Fibroblast of the conjunctiva (primary cell): ENCODE measurements at places on chromosomes 4 and X.

DNA sequence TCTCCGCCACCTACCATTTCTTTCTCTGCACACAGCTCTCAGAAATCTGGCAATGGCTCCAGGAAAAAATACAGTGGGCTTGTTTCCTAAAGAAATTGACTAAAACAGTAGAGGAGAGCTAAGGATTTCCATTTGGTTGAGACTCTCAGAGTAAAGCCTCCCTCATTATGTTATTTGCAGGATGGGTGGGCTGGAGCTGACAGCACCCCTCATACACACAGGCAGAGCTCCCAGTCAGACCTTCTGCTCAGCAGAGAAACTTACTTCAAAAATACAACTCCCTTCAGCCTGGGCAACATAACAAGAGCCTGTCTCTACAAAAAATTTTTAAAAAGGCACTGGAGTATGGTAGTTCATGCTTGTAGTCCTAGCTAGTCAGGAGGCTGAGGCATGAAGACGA is 44.9 kb downstream of the ENPEP start:
- no peak for DNase-seq

DNA sequence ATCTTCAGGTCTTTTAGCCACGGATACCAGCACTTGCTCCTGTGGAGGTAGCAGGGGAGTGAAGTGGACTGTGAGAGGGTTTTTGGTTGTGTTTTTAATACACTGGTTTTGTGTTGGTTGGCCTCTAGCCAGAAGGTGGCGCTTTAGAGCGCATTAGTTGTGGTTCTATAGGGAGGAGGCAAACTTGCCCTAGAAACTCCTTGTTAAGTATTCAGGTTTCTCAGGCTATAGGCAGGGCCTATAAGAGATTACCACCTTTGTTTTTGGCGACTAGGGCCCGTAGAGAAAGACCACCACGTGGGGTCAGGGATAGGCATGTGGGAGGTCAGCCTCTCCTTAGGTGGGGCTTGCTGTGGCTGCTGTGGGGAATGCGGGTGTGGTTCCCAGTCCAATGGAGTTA is 221.6 kb upstream of the SPANXN4 start:
- DNase-seq, result no peak

DNA sequence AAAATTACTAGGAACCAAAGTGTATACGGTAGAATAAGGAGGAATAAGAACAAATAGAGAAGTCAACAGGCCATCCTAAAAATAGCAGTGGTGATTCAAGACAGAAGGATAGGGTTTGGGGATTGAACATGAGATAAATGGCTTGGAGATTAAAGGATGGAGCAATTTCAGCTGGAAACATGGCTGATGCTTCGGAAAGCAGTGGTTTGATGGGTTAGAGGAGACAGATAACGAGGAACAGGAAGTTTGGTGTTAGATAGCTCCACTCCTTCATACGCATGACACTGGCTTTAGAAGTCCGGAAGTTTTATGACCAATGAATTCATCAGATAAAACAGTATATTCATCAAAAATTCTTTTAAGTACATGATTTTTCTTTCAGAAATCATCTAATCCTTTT is 70.8 kb upstream of the GALNTL6 start:
- DNase-seq, result no peak

DNA sequence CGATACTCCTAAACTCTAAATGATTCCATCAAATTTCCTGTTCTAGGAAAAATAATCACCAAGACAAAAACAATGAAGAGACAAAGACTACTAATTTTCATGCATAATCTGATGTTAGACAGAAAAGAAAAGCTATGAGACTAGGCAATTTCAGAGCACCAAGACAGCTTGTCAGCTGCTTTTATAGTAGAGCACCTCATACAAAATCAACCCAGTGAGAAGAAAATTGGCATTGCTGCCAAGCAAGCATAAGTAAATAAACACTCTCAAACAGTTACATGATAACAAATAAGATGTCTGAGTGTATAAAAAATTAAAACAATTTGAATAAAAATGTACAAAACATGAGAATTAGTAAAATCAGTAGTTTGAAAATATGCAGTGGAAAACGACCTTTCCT is 1544.6 kb downstream of the C4orf33 start:
- DNase-seq, result no peak

GRCh38 chrX:77668391-77669237 is 117.4 kb downstream of the ATRX start:
- peak; percentile 0 for DNase-seq

DNA sequence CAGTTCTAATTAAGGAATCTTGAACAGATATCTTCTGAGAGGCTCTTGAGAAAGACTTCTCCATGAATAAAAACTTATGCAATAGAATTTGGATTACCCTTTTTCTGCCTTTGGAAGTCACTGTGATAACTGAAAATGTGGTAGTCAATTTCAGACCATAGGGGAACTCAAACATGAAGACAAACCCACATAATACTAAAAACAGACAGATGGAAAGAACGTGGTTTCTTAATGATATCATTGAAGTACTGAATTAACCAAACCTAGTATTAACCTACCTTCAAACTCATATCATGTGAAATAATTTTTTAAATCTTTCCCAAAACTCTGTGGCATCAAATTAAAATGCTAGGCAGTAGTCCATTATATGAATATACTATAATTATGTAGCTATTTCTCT is 153.5 kb downstream of the CAMK2D start:
- DNase-seq, result no peak

DNA sequence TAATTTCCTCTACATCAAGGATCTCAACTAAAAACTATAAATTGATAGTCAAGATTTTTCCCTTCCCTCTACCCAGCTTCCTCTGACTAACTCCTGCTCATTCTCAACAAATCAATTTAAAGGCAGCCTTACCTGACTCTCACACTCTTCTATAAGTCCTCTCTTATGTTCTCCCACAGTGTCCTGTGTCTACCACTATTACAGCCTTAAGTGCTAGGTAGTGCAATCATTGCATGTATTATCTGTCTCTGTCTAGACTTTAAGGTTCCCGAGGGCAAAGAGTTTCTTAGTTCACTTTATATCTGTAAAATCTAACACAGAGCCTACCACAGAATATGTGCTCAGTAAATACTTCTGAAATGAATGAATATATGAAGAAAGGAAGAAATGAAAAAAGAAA is 123.7 kb downstream of the BTC start:
- DNase-seq, result no peak

GRCh38 chrX:23246001-23246400 is 88.6 kb upstream of the PTCHD1 start:
- no peak for DNase-seq

- no peak for DNase-seq
Observed at GRCh38 chr4:100690812-100691211, 173.0 kb upstream of the EMCN start.

DNA sequence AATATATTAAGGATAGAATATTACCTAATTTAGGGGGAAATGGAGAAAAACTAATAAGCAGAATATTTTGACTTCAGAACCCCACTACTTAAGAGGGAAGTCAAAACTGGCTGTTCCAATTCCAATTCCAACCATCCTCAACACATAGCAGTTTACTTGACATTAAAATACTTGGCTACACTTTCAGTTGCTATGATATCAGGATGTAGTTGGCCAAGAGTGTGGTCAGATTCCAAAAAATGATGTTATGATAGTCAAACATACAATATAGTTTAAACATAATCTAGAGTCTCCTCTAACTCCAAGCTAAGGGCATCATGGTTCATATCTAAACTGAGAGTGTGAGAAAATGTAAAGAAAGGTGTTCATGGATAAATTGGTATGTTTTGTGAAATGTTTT is 16.5 kb upstream of the SMIM14 start:
- DNase-seq, result no peak

DNA sequence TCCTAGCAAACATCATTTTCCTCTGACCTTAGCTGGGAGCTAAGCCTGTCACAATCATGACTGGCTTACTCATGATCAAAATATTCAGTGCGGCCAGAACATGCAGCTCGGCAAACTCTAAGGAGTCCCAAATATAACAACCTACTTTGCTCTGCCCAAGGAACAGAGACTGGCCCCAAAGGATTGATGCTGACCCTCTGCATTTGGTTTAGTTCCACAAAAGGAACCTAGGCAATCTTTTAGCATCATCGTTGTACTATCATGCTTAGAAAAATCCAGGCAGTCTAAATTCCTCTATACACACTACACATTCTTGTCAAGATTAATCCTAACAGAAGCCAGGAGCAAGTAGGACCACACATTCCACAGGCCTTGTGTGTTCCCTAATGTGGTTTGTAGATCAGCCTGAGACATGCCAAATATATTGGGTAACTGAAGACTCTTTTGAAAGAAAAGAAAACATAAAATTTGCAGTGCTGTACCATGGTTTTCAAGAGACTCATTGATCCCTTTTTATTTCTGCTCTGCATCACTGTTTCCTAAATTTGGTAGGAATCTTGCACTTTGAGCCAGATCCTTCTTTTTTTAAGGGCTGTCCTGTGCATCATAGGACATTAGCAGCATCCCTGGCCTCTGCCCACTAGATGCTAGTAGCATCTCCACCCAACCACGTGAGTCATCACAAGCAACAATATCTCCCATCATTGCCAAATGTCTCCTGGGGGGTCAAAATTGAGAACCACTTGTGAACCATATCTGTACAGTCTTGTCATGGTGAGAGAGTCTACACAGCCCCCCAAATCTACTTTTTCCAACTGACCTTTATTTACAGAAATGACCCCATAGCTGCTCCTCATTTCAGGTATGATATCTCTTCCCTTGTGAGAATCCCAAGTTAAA is 17.6 kb upstream of the CC2D2A start:
- peak; percentile 91 for DNase-seq

- no peak for DNase-seq
Observed at GRCh38 chrX:20089845-20090244, 26.9 kb downstream of the MAP7D2 start.

DNA sequence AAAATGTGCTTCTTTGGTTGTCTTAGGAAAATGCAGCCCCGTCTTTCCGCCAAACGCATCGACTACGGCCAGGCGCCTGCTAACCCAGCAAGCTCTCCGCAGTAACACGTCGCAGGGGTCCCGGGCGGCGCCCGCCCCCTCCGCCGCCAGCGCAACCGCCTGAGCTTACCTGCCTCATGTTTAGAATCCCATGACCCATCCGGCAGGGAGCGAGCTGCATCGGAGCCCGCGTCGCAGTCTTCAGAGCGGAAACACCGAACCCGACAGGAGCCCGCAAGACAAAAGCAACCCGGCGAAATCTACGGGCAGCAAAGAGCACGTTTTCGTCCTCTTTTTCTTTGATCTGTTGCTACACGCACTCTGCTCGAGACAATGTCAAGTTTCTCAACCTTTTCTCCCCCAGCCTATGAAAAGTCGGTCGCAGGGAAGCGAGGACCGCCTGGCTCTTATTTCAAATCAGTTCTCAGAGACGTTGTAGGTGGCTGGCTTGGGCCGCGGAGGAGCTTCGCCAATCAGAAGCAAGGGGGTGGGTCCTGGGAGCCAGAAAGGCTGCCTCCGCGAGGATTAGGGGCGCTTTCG is at the start of gene MID1:
Gene MID1 (minus strand): TSS at position 465 of the 579 bp plus-strand sequence. CDS start 53,038 bp downstream, outside the sequence.
- DNase-seq, result peak; percentile 67

DNA sequence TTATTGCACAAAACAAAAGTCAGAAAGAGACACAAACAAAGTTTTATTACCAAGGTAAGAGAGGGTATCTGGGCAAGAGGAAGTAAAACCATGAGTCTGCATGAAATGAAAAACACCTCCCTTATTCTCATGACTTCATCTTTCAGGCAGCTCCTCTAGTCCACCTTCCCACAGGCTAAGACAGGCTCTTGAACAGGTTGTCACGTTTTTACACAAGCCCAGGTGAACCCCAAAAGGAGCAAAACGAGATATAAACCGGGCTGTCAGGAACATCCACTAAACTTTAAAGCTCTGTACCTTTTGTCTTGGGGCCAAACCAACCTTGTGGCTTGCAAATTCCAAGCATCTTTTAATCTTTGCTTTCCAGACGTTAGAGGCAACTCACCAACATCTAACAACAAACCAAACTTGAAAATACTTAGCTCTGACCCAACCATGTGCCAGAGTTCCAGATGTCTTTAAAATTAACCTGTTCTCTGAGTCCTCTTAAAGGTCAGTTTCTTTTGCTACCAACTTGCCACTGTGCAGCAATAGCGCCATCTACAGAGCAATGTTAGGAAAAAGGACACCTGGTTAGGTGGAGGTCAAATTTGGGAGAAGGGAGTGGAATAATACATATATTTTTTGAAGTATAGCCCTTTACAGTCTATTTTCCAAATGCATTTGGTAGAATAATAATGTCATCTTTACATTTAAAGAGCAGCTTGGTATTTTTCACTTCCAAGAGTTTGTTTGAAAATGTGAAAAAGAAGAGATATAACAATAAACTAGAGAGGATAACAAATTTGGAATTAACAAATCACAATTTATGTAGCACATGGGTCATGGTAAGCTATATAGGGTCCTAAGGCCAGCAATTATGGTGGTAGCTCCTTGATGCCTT is 73.1 kb downstream of the QRFPR start:
- peak; percentile 46 for DNase-seq

DNA sequence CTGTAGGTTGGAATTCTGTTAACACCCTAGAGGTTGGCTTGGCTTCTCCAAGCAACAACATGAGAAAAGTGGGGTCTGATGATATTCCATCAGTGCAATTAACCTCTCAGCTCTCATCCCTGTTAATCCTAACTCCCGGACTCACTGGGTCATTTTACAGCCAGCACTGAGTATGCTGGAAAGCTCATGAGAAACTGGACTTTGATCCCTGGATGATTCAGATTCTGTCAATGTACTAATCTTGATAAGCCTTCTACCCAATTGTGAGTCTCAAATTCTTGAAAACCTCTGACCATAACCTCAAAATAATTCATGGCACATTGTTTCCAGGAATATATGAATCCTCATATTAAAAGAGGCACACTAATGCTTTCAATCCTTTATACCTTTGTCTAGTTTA is 244.3 kb upstream of the DCAF8L1 start:
- DNase-seq, result no peak

GRCh38 chrX:66005830-66006449 is 33.9 kb downstream of the VSIG4 start:
- DNase-seq, result no peak

GRCh38 chrX:48890296-48890925 is 7.2 kb downstream of the TIMM17B start:
- no peak for DNase-seq

GRCh38 chr4:85722807-85723206 is 247.9 kb downstream of the ARHGAP24 start:
- no peak for DNase-seq

- DNase-seq, result no peak
Observed at GRCh38 chr4:73453701-73454005, 17.6 kb downstream of the AFP start.

DNA sequence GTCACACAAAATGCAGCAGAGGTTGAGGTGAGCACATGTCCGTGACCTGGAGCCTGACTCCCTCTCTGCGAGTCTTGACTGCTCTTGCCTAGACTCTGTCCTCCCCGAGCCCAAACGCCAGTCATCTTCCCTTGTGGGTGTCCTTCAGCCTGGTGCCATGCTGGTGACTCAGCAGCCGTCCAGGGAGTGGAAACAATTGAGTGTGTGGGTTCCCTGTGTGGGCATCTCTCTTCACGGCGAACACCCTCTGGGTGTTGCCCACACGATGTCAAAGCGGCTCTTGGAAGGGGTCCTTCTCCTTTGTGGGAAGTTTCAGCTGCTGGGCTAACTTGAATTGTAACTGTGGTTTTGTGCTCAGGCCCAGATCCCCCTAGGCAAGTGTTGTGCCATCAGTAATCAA is 17.5 kb upstream of the MSANTD1 start:
- DNase-seq, result no peak
